ENCODE measurements at places on chromosomes 5 and 9. TPM values are rescaled to one million over a fixed set of nuclear protein-coding genes. Genes with fewer than 3 reads are reported as not detected.

CFAP157 gene
- not detected for total RNA-seq

GARIN3 gene
- not detected for total RNA-seq

GRCh38 chr5:103562453-103563157 is at the start of gene NUDT12:
NUDT12 (minus strand) TSS chr5:103562789; CDS start chr5:103560248, 2,541 bp downstream.
- H3K4me3 ChIP-seq, result peak within 1 kb of the TSS; percentile 92
- peaks cover 11% of the 10 kb centered on the region for H3K4me1 ChIP-seq
- DNase-seq, result peak; percentile 45
- peak within 1 kb of the TSS; percentile 73 for H3K27ac ChIP-seq
- H3K36me3 ChIP-seq, result no peaks in the 10 kb centered on the region

DNA sequence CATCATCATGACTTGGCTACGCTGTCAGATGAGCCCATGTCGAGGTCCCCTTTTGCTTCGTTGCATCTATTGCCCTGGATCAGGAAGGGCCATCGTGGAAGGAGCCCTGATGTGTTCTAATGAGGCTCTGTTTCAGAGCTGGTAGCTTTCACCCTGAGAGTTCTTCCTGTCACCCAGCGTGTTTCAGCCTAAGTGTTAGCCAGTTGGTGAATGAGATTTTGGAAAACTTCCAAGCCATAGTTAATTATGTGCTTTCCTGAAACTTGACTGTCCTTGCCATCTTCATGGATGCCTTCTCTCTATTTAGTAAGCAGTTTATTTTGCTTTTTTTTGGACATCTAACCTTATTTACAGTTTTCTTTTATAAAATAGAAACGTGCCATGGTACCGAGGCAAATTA is 1695.4 kb upstream of the WWC1 start:
- H3K27me3 ChIP-seq, result no peaks in the 10 kb centered on the region
- H3K27ac ChIP-seq, result no peak overlapping the region
- DNase-seq, result no peak
- no peaks in the 10 kb centered on the region for H3K36me3 ChIP-seq
- no peaks in the 10 kb centered on the region for H3K4me1 ChIP-seq

GRCh38 chr5:178116143-178116885 is 3.0 kb downstream of the N4BP3 start:
- peaks cover 6% of the 10 kb centered on the region for H3K36me3 ChIP-seq
- H3K27ac ChIP-seq, result peak overlapping the region; percentile 94
- peak overlapping the region; percentile 98 for H3K4me3 ChIP-seq

- peaks cover 36% of the 10 kb centered on the region for H3K27me3 ChIP-seq
- H3K4me1 ChIP-seq, result peaks cover 2% of the 10 kb centered on the region
- H3K4me3 ChIP-seq, result no peak overlapping the region
- no peaks in the 10 kb centered on the region for H3K36me3 ChIP-seq
- no peak overlapping the region for H3K27ac ChIP-seq
Observed at GRCh38 chr5:150301170-150301505, 1.6 kb downstream of the ARSI start.

DNA sequence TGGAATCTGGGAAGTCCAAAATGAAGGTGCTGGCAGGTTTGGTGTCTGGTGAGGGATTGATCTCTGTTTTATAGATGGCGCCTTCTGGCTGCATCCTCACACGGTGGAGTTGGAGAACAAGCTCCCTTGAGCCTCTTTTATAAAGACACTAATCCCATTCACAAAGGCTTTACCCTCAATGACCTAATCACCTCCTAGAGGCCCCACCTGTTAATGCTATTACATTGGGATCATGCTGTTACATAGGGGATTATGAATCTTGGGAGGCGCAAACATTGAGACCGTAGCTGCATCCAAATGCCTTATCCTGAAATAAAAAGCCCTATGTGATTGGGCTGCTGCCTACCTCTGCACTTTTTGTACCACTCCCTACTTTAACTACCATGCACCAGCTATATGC is 197.1 kb upstream of the HMHB1 start:
- no peak overlapping the region for H3K27ac ChIP-seq
- DNase-seq, result no peak
- H3K4me3 ChIP-seq, result no peak overlapping the region
- H3K27me3 ChIP-seq, result peaks cover 2% of the 10 kb centered on the region

DNA sequence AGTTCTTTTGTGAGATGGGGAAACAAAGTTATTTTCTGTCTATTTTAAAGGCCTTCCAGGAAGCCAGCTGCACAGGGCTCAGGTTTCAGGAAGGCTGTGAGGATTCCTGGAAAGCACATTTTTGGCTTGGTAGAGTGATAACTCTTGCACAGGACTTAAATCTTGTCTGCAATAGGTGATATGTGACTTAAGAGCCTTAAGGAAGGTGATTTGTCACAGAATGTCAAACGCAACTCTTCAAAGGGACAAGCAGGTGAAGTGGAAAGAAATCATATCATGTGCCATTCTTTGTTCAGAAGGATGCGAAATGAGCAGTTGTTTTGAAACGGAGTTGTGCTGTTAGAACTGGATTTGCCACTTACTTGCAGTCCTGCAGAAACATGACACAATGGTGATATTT is 459.3 kb downstream of the MAT2B start:
- no peaks in the 10 kb centered on the region for H3K4me1 ChIP-seq
- no peaks in the 10 kb centered on the region for H3K36me3 ChIP-seq
- no peaks in the 10 kb centered on the region for H3K27me3 ChIP-seq
- no peak overlapping the region for H3K27ac ChIP-seq
- no peak for DNase-seq
